ENCODE measurements at places on chromosomes 7 and 10. TPM values are rescaled to one million over a fixed set of nuclear protein-coding genes. Genes with fewer than 3 reads are reported as not detected.

PNLIPRP1 gene
- not detected for total RNA-seq

CFAP70 gene
- 2.9 TPM for total RNA-seq

POLR2J3 gene
- 45.7 TPM for total RNA-seq

C10orf53 gene
- total RNA-seq: not detected

DLX5 gene
- total RNA-seq: not detected

CLCN1 gene
- not detected for total RNA-seq

TAF5 gene
- total RNA-seq: 3.1 TPM

CLRN3 gene
- total RNA-seq: not detected

TDRD1 gene
- total RNA-seq: not detected

GRCh38 chr7:126569402-126569801 is 683.3 kb downstream of the GRM8 start:
- peaks cover 6% of the 10 kb centered on the region for H3K4me1 ChIP-seq
- H3K36me3 ChIP-seq: no peaks in the 10 kb centered on the region
- no peak overlapping the region for H3K27ac ChIP-seq
- DNase-seq: no peak

DNA sequence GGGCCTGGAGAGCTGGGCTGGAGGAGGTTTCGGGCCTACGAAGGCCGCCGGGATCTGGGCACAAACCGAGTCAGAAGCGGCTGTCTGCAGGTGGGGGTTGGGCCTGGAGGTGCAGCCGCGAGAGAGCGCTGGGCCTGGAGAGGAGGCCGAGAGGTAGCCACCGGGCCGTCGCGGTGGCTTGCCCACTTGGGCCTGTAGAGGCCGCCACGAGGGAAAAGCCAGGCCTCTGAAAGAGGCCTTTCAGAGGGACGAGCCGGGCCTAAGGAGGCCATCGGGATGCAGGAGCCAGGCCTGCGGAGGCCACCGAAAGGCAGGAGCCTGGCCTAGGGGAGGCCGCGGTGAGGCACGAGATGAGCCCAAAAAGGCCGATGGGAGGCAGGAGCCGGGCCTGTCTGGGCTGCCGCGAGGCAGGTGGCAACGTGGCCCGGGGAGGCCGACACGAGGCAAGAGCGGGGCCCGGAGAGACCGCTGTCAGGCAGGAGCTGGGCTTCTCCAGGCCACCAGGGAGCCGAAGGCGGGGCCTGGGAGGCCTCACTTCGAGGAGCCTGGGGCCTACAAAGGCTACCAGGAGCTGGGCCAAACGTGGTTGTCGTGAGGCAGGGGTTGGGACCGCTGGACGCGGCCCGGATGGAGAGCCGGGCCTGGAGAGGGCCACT is 25.6 kb downstream of the MDH2 start:
- H3K27ac ChIP-seq: no peak overlapping the region
- no peaks in the 10 kb centered on the region for H3K36me3 ChIP-seq
- H3K4me3 ChIP-seq: no peak overlapping the region
- peaks cover 11% of the 10 kb centered on the region for H3K4me1 ChIP-seq
- DNase-seq: no peak

DNA sequence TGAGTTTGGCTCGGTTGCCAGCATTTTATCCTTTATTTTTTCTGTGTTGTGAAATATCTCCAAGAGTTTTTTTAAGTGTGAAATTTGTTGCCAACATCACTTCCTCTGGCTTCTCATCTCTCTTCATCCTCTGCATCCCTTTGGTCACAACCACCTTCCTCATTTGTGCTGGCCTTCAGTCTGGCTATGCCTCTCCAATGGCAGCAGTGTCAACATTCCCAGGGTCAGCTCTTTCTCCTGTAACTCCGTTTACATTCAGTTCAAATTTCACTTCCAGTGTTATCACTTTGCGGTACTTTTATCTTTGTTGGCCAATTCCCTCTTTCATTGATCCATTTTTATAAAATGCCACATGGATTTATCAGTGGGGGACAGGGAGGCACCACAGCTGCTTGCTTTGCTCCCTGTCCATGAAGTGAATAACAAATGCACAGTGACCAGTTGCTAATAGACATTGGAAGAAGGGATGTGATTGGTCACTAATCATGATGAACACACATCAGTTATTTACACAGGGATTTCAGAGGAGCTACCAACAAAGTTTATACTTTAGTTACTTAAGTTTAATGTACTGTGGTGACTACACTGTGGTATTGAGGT is 311.4 kb upstream of the LRGUK start:
- H3K4me1 ChIP-seq: peaks cover 5% of the 10 kb centered on the region
- no peaks in the 10 kb centered on the region for H3K27me3 ChIP-seq
- H3K4me3 ChIP-seq: no peak overlapping the region
- H3K27ac ChIP-seq: peak overlapping the region; percentile 18
- peaks cover 5% of the 10 kb centered on the region for H3K36me3 ChIP-seq

DNA sequence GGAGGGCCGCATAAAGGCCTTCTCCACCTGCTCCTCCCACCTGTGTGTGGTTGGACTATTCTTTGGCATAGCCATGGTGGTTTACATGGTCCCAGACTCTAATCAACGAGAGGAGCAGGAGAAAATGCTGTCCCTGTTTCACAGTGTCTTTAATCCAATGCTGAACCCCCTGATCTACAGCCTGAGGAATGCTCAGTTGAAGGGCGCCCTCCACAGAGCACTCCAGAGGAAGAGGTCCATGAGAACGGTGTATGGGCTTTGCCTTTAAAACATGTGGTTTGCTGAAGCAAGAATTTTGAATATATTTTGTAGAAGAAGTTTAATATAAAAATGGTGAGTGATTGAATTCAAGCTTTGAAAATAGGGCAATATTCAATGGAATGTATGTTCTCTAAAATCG is 889 bp downstream of the OR2A2 start:
- peaks cover 72% of the 10 kb centered on the region for H3K27me3 ChIP-seq
- H3K36me3 ChIP-seq: no peaks in the 10 kb centered on the region
- no peaks in the 10 kb centered on the region for H3K4me1 ChIP-seq
- H3K27ac ChIP-seq: no peak overlapping the region
- no peak overlapping the region for H3K4me3 ChIP-seq

DNA sequence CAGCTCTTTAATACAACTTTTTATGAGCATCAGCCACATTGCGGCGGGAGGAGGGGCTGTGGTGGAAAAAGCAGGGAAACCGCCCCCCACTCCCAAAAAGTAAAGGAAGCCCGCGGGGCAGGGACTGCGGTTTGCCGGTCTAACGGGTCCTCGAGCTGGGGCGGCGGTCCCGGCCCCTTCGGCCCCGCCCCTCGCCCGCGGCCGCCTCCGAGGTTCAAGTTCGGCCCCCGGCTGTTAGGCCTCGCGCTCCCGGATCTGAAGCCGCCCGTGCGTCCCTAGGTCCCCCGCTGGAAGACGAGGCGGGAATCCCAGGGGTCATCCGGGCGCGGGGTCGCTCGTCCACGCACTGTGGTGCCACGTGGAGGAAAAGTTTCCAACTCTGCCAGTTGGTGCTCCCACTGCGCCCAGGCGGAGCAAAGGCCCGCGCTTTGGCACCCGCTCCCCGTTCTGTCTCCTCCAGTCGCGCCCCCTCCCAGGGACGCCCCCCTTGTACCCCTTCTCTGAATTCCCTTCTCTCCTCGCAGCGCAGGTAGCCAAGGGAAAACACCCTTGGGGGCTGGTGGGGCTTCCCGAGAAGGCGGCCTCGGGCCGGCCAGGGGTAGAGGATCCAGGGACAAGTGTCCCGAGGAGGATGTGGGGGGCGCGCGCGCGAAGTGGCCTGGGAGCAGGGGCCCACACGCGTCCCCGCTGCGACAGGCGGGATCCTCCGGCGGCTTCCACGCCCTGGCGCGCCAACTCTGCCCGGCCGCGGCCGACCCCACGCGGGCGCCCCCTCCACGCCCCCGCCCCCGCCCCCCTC is 798 bp upstream of the AUTS2 start:
- H3K27ac ChIP-seq: no peak overlapping the region
- DNase-seq: no peak
- no peaks in the 10 kb centered on the region for H3K4me1 ChIP-seq
- H3K4me3 ChIP-seq: no peak overlapping the region
- no peaks in the 10 kb centered on the region for H3K27me3 ChIP-seq

- H3K4me3 ChIP-seq: peak overlapping the region; percentile 45
- H3K27me3 ChIP-seq: no peaks in the 10 kb centered on the region
- H3K36me3 ChIP-seq: no peaks in the 10 kb centered on the region
- peak overlapping the region; percentile 50 for H3K27ac ChIP-seq
- DNase-seq: peak; percentile 83
- peaks cover 12% of the 10 kb centered on the region for H3K4me1 ChIP-seq
Measured at GRCh38 chr7:101630591-101630990, 1.5 kb upstream of the MYL10 start.

DNA sequence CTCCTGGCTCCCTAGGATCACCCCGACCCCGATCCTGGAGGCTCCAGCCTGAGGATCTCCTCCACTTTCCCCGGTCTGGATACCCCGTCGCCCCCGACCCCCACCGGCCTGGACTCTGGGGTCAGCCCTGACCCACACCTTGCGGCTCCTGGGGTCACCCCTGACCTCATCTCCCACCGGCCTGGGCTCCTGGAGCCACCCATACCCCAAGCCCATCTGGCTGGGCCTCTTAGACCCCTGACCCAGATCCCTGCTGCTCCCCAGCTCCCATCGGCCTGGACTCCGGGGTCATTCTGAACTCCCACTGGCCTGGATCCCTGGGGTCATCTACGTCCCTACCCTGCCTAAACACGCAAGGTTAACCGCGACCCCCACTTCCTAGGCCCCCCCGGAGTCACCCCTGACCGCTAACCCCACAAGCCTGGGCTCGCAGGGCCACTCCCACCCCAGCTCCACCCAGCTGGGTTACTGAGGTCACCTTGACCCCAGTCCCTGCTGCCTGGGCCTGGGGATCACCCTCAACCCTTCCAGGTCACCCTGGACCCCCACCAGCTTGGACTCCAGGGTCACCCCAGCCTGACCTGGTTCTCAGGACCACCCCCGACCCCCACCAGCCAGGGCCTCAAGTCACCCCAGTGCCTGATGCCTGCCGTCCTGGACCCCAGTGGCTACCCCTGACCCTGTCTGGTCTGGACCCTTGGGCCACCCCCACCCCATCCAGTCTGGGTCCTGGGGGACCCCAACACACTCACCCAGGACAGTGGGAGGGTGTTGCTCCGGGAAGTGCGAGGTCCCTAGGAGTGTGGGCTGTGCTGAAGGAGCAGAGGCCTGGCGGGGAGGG is 1.2 kb downstream of the FOXK1 start:
- H3K27ac ChIP-seq: peak overlapping the region; percentile 96
- peaks cover 22% of the 10 kb centered on the region for H3K36me3 ChIP-seq
- H3K27me3 ChIP-seq: no peaks in the 10 kb centered on the region
- H3K4me3 ChIP-seq: peak overlapping the region; percentile 83

- no peak overlapping the region for H3K27ac ChIP-seq
- H3K36me3 ChIP-seq: no peaks in the 10 kb centered on the region
- DNase-seq: no peak
- peaks cover 2% of the 10 kb centered on the region for H3K4me1 ChIP-seq
- no peak overlapping the region for H3K4me3 ChIP-seq
- no peaks in the 10 kb centered on the region for H3K27me3 ChIP-seq
Measured at GRCh38 chr7:34041707-34042106, 136.4 kb downstream of the BMPER start.

DNA sequence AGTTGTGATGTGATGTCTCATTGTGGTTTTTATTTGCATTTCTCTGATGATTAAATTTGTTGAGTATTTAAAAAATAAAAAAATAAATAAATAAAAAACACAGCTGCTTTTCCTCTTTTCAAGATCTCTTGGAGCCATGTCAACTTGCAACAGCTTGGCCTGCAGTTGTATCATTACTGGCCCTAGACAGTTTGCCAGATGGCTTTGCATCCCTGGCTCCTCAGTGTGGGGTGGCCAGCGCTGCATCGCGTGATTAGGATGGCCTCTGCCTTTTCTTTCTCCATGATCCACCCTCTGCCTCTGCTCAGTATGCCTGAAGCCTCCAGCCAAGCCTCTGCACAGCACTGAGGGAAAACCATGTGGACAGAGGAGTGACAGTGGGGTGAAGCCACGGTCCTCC is 96.8 kb downstream of the PPP1R3C start:
- no peak overlapping the region for H3K4me3 ChIP-seq
- H3K36me3 ChIP-seq: no peaks in the 10 kb centered on the region
- no peak overlapping the region for H3K27ac ChIP-seq
- peaks cover 19% of the 10 kb centered on the region for H3K27me3 ChIP-seq

DNA sequence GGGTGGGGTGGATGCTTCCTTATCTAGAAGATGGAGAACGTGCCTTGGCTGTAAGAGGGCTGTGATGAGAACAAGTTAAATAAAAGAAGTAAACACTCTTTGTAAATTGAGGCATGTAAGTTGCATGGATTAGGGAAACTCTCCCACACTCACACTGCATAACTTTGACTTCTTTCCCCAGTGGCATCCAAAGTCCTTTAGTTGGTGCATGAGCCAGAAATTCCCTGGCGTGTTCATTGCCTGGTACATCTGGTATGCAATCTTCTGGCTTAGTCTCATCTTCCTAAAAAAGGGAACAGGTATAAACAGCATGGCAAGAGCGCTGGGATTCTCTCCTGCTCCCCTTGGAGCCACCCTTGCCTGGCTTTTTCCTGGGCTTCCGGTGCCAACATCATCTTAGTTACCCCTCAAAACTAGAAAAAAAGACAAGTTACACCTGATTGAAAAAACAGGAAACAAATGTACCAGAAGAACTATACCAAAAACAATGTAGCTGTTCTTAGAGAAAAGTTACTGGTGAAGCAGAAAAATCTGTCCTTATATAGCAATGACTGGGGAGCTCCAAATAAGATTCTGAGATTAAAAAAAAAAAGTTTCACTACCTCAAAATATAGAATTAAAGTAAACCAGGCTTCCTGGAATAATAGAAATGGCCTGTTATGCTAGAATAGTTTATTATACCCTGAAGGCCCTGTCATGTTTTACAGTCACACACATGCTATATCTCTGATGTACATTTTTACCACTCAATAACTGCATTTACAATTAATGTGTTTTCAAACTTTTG is 9.9 kb downstream of the RP9 start:
- no peaks in the 10 kb centered on the region for H3K27me3 ChIP-seq
- H3K4me3 ChIP-seq: no peak overlapping the region
- H3K4me1 ChIP-seq: no peaks in the 10 kb centered on the region
- no peak for DNase-seq

- peaks cover 48% of the 10 kb centered on the region for H3K36me3 ChIP-seq
- H3K27me3 ChIP-seq: no peaks in the 10 kb centered on the region
- no peak overlapping the region for H3K4me3 ChIP-seq
- peak overlapping the region; percentile 39 for H3K27ac ChIP-seq
- DNase-seq: no peak
Measured at GRCh38 chr7:45068236-45069023, 20.3 kb downstream of the NACAD start.

DNA sequence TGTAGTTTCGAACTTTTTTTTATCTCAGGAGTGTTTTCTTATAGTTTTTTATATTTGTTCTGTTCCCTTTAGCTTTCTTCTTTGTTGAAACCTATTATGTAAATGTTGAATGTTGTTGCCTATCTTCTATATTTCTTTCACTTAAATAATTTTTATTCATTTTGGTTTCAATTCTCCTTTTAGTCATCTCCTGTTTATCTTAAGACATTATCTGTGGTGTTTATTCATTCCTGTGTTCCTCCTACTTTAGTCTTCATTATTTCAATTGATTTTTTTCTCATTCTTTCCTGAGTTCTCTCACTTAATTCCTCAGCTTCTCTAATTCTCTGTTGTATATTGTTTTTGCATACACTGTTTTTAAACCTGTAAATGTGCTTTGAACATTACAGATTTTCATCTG is 64.1 kb downstream of the XPNPEP1 start:
- no peak overlapping the region for H3K4me3 ChIP-seq
- H3K27me3 ChIP-seq: no peaks in the 10 kb centered on the region
- H3K27ac ChIP-seq: no peak overlapping the region

GRCh38 chr7:135235841-135236240 is 2.2 kb downstream of the STRA8 start:
- H3K4me1 ChIP-seq: no peaks in the 10 kb centered on the region
- no peak overlapping the region for H3K4me3 ChIP-seq
- H3K36me3 ChIP-seq: no peaks in the 10 kb centered on the region
- H3K27me3 ChIP-seq: no peaks in the 10 kb centered on the region

Measured in MCF 10A (cell line).